Body of pancreas (tissue), 4 donors: ENCODE measurements at places on chromosomes 16 and 17.
A peak's percentile ranks its signal among the peaks of the same experiment; 100 is the strongest.

DNA sequence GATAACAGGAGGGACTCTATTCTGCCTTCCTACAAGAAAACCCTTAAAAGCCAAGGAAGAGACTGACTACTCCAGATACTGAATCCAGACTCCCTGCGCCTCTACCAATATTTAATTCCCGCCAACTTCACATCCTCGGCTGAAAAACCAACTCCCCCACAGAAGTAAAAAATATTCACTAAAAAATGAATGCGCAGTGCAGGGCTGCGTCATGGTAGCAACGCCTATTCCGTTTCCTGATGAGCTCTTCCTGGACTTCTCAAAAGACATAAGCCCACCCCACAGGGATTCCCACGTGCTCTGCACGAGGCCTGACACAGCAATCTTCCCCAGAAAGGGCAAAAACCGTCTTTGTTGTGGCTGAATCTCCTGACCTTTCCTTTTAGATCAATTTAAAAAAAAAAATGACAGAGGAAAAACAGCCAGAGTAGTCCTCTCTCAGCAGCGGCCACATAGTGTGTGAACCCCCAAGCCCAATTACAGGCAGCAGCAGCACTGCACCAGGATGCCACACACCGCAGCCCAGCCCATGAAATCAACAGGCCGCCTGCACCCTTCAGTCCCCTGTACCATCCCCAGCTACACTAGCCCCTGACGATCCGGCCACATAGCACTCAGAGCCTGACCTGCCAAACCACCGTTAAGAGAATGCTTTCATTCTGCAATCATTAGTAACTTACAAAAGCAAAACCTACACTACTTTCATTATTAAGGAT lies 23.9 kb downstream of the KLHDC4 start:
- no peak for DNase-seq
- no peaks in the 10 kb centered on the region for H3K4me1 ChIP-seq
- H3K27me3 ChIP-seq: no peaks in the 10 kb centered on the region
- no peaks in the 10 kb centered on the region for H3K36me3 ChIP-seq

GRCh38 chr16:13919330-13919682 lies 648 bp upstream of the ERCC4 start:
- no peaks in the 10 kb centered on the region for H3K27me3 ChIP-seq
- no peaks in the 10 kb centered on the region for H3K36me3 ChIP-seq
- peak overlapping the region; percentile 18 for H3K27ac ChIP-seq
- DNase-seq: peak; percentile 39
- no peak overlapping the region for H3K4me3 ChIP-seq

- H3K36me3 ChIP-seq: no peaks in the 10 kb centered on the region
- no peaks in the 10 kb centered on the region for H3K27me3 ChIP-seq
- H3K4me1 ChIP-seq: peaks cover 18% of the 10 kb centered on the region
- H3K4me3 ChIP-seq: no peak overlapping the region
Observed at GRCh38 chr17:17391668-17392370, 85.0 kb upstream of the MED9 start.

GRCh38 chr17:50102164-50102991 lies 7.2 kb downstream of the PDK2 start:
- no peak overlapping the region for H3K4me3 ChIP-seq
- H3K4me1 ChIP-seq: peaks cover 61% of the 10 kb centered on the region
- DNase-seq: peak; percentile 96
- peaks cover 9% of the 10 kb centered on the region for H3K36me3 ChIP-seq
- peak overlapping the region; percentile 60 for H3K27ac ChIP-seq

DNA sequence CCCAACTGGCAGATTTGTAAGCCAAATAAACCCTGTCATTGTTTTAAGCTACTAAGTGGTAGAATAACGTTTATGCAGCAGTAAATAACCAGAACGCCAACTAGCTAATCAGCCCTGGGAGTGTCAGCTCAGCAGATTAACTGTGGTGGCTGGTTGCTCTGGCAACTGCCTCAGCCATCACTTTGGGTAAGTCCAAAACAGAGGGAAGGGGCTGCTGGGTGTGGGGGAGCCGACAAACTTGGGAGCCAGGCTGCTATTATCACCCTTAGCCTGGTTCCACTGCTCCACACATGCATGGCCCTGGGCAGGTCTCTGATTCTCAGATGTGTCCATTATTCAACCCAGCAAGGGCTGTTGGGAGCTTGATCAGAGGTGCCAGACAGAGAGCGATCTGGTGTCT lies 22.2 kb upstream of the RHOT1 start:
- H3K4me1 ChIP-seq: peaks cover 6% of the 10 kb centered on the region
- no peaks in the 10 kb centered on the region for H3K36me3 ChIP-seq
- no peaks in the 10 kb centered on the region for H3K27me3 ChIP-seq
- H3K27ac ChIP-seq: no peak overlapping the region
- H3K4me3 ChIP-seq: no peak overlapping the region

DNA sequence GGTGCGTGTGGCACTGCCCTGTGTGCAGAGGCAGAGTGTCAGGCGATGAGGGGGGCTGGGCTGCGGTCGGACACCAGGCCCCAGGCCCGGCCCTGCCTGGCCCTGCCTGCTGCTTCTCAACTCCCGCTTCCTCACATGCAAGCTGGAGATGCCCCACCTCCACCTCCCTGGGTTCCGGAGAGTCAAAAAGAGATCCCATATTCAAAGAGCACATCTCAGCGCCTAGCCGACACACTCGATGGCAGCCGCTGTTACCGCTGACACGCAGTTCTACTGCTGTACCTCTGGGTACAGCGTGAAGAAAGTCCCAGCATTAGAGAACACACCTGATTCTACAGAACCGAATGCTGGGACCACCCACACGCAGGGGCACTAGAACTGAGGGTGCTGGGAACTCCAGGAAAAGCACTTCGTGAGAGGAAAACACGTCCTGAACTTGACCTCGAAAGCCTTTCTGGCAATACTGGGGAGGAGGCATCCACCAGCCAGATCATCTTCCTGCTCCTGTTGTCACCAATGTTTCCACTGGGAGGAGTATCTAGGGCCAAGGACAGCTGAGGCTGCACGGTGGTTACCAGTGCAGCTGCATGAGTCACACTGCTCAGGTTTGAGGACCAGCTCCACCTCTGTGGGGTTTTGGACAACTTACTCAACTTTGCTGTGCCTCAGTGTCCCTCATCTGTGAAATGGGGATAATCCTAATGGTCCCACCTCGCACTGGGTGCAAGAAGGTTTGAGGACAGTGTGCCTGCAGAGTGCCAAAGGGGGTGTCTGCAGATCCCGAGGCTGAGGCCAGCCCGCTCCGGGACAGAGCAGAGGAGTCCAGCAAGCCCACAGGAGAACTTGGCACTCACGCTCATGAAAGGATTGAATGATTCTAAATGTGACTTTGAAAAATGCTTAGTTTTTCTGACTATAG lies 100.4 kb upstream of the DNAH17 start:
- H3K4me1 ChIP-seq: peaks cover 7% of the 10 kb centered on the region
- DNase-seq: no peak
- H3K27me3 ChIP-seq: no peaks in the 10 kb centered on the region
- peaks cover 9% of the 10 kb centered on the region for H3K36me3 ChIP-seq

- no peaks in the 10 kb centered on the region for H3K36me3 ChIP-seq
- peak; percentile 84 for DNase-seq
- H3K4me1 ChIP-seq: peaks cover 35% of the 10 kb centered on the region
- H3K27ac ChIP-seq: peak within 1 kb of the TSS; percentile 92
Observed at GRCh38 chr17:17681187-17681743, at the start of gene RAI1. Gene RAI1, plus strand, starts transcription at chr17:17681458. Its CDS starts 111,491 bp downstream, at chr17:17792949.

GRCh38 chr17:78736526-78737079 lies 45.5 kb downstream of the CYTH1 start:
- no peaks in the 10 kb centered on the region for H3K27me3 ChIP-seq
- peak; percentile 94 for DNase-seq
- H3K36me3 ChIP-seq: no peaks in the 10 kb centered on the region

GRCh38 chr16:66853261-66854139 lies 9.3 kb downstream of the CA7 start:
- no peak overlapping the region for H3K4me3 ChIP-seq
- no peaks in the 10 kb centered on the region for H3K27me3 ChIP-seq
- H3K27ac ChIP-seq: no peak overlapping the region

DNA sequence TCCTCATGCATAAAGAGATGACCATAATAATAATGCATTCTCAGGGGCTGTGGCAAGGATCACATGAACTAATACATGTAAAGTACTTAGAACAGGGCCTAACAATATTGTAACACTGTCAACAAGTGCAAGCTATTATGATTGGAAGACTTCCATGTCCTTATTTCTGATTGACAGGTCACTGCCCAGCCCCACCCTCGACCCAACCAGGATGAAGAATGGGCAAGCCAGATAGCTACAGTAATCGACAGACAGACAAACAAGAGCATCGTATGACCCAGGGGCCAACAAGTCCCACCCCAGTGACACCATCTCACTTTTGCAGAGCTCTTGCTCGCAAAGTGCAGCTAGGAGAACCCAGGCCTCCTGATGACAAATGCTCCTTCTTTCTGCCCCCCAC lies 14.6 kb upstream of the MMP2 start:
- no peaks in the 10 kb centered on the region for H3K4me1 ChIP-seq
- no peaks in the 10 kb centered on the region for H3K27me3 ChIP-seq
- DNase-seq: no peak
- no peak overlapping the region for H3K4me3 ChIP-seq
- H3K27ac ChIP-seq: no peak overlapping the region

- H3K36me3 ChIP-seq: no peaks in the 10 kb centered on the region
- H3K4me1 ChIP-seq: peaks cover 17% of the 10 kb centered on the region
- H3K27me3 ChIP-seq: no peaks in the 10 kb centered on the region
Observed at GRCh38 chr16:11576427-11577289, 10.1 kb downstream of the LITAF start.

GRCh38 chr17:15377616-15378015 lies 36.2 kb upstream of the TEKT3 start:
- H3K36me3 ChIP-seq: no peaks in the 10 kb centered on the region
- H3K27ac ChIP-seq: peak overlapping the region; percentile 37
- H3K4me1 ChIP-seq: peaks cover 10% of the 10 kb centered on the region
- H3K4me3 ChIP-seq: no peak overlapping the region

GRCh38 chr17:40651939-40652338 lies 4.3 kb upstream of the SMARCE1 start:
- peaks cover 9% of the 10 kb centered on the region for H3K4me1 ChIP-seq
- H3K4me3 ChIP-seq: no peak overlapping the region
- H3K27ac ChIP-seq: no peak overlapping the region

GRCh38 chr16:58039829-58040495 lies 14.4 kb downstream of the MMP15 start:
- H3K4me1 ChIP-seq: peaks cover 36% of the 10 kb centered on the region
- no peaks in the 10 kb centered on the region for H3K36me3 ChIP-seq
- no peak overlapping the region for H3K27ac ChIP-seq
- H3K27me3 ChIP-seq: no peaks in the 10 kb centered on the region
- no peak overlapping the region for H3K4me3 ChIP-seq
- DNase-seq: no peak

- H3K36me3 ChIP-seq: no peaks in the 10 kb centered on the region
- H3K4me1 ChIP-seq: peaks cover 10% of the 10 kb centered on the region
- peak; percentile 14 for DNase-seq
Observed at GRCh38 chr17:56679115-56679776, 85.7 kb downstream of the NOG start.

- no peaks in the 10 kb centered on the region for H3K36me3 ChIP-seq
- H3K4me3 ChIP-seq: no peak overlapping the region
- no peaks in the 10 kb centered on the region for H3K27me3 ChIP-seq
- H3K27ac ChIP-seq: no peak overlapping the region
Observed at GRCh38 chr16:19102187-19102872, 11.4 kb upstream of the ITPRIPL2 start.

GRCh38 chr16:73157861-73158260 lies 109.9 kb upstream of the ZFHX3 start:
- DNase-seq: no peak
- no peaks in the 10 kb centered on the region for H3K4me1 ChIP-seq
- no peak overlapping the region for H3K4me3 ChIP-seq
- no peaks in the 10 kb centered on the region for H3K36me3 ChIP-seq
- H3K27me3 ChIP-seq: no peaks in the 10 kb centered on the region
- H3K27ac ChIP-seq: no peak overlapping the region

GRCh38 chr16:69217433-69217832 lies 30.5 kb downstream of the SNTB2 start:
- no peaks in the 10 kb centered on the region for H3K36me3 ChIP-seq
- no peak overlapping the region for H3K4me3 ChIP-seq
- DNase-seq: peak; percentile 14
- H3K27me3 ChIP-seq: no peaks in the 10 kb centered on the region

DNA sequence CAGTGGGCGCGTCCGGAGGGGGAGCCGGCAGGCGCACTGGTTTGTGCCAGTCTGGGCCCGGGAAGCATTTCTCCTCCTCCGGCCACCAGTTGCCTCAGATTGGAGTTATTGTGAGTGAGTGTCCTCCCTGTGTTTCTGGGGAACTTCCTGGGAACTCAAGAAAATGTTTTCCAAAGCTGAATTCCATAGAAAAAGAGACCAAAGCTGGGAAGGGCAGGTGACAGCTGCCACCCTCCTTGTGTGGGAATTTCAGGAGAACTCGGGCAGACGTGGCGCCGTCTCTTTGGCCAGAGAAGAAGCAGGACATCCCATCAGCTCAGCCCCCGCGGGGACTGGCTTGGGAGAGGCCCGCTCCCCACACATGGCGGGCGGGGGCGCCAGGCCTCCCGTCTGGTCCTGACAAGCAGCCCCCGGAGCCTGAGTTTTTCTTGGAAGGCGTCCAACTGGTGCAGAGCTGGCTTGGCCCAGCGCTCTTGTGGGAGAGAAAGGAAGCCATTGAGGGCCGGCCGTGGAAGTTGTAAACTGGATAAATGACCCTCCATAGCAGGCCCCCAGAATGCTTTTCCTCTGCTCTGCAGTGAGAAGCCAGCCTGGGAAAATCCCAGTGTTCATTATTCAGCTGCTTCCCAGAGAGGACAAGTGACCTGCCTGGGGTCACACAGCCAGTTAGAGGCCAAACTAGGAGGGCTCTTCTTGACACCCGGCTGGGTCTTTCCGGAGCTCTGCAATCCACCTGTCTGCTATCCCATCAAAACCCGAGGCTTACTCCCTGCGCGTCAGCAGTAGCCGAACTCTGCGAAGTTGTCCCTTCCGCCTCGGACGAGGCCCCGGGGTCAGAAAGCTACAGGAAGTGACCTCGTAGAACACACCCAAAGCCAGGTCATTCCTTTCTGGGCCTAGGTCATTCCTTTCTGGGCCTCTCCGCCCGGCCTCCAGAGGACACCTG lies 39.2 kb upstream of the GSE1 start:
- H3K27ac ChIP-seq: peak overlapping the region; percentile 23
- H3K4me1 ChIP-seq: peaks cover 78% of the 10 kb centered on the region
- H3K36me3 ChIP-seq: no peaks in the 10 kb centered on the region
- peak; percentile 46 for DNase-seq

DNA sequence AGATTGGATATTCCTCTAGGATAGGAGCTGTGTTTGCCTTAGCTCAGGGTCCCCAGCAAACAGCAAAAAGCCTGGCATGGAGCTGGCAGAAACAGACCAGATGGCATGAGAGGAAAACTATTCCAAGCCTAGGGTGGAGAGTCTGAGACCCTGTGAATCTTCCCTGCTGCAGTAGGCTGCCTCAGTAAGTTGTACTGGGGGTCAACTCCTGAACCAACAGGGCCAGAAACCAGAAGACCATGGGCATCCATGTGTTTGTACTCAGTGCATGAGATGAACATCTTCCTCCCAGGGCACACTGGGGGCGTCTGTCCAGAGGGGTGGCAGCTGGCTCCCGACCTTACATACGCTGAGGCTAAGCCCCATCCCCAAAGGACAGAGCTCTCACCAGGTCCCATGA lies 214.4 kb downstream of the C16orf78 start:
- H3K36me3 ChIP-seq: no peaks in the 10 kb centered on the region
- no peak overlapping the region for H3K4me3 ChIP-seq
- H3K27me3 ChIP-seq: no peaks in the 10 kb centered on the region
